ENCODE measurements at places on chromosomes 3 and 15.

DNA sequence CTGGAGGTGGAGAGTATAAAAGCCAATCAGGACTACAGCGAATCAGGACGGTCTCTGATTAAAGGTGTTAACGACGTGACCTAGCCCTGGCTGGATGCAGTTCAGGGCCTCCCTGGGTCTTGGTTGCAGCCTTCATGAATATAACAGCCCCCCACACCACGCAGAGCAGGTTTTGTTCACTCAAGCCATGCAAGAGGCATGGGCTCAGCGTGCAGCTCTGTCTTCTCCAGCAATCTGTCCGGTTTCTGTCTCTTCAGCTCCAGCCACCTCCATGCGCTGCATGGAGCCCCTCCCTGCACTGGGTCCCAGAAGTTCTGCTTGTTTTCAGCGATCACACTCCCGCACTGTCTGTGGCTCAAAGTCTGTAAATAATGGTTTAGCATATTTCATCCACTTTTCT lies 57.1 kb upstream of the CHRNA7 start:
- no peak for ATAC-seq

- no peak for ATAC-seq
These were observed 26.3 kb downstream of the B3GNT5 start for GRCh38 chr3:183279371-183279770.

DNA sequence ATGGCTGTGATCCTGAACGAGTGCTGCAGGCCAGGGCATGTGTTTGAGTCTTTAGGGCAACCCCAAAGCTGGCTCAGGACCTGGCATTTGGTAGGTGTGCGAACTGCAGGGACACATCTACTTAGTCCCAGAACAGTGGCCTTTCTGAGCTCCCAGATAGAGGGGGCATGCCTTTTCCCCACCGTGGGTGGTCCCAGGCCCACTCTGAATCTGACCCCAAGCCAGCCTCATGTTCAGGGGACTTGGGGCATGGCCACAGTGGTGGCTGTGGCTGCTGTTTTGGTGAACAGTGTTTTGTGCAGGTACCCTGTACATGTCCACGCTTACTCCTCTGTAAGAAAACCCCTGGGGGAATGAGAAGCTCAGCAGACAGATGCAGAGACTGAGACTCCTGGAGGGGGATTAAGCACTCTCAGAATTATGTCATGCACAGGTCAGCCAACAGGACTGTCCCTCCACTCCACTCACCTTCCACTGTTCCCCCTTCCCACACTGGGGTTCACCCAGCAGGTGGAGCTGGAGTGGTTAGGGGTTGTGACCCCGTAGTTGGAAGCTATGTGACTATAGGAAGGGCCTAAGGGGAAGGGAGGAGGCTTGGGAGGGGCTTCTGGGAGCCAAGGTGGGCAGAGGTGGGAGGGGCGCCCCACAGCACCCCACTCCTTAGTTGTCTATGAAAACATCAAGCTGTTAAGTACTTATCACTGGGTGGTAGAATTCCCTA lies 16.4 kb downstream of the ESYT3 start:
- ATAC-seq: no peak

GRCh38 chr15:65394280-65394789 lies 16.5 kb upstream of the IGDCC3 start:
- ATAC-seq: no peak

- ATAC-seq: no peak
These were observed 51.7 kb downstream of the UBP1 start for GRCh38 chr3:33388374-33389100.

DNA sequence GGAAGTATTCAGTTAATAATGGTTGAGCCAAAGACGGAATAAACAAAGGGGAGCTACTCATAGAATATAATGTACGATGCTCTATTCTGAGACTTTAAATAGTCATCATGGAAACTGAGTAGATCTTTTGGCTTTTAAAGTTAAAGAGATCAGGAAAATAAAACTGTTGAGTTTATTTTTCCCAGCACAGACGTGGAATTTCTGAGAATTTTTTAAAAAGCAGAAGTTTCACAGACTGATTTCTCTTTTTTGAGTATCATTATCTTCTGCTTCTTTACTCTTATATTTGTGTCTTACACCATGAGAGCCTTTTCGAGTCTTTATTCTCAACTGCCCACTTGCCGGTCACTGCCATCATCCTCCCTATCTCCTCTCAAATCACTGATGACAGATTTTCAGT lies 13.2 kb downstream of the P2RY14 start:
- ATAC-seq: no peak

- ATAC-seq: no peak
These were observed 25.3 kb downstream of the PTPN23 start for GRCh38 chr3:47405820-47406761.

DNA sequence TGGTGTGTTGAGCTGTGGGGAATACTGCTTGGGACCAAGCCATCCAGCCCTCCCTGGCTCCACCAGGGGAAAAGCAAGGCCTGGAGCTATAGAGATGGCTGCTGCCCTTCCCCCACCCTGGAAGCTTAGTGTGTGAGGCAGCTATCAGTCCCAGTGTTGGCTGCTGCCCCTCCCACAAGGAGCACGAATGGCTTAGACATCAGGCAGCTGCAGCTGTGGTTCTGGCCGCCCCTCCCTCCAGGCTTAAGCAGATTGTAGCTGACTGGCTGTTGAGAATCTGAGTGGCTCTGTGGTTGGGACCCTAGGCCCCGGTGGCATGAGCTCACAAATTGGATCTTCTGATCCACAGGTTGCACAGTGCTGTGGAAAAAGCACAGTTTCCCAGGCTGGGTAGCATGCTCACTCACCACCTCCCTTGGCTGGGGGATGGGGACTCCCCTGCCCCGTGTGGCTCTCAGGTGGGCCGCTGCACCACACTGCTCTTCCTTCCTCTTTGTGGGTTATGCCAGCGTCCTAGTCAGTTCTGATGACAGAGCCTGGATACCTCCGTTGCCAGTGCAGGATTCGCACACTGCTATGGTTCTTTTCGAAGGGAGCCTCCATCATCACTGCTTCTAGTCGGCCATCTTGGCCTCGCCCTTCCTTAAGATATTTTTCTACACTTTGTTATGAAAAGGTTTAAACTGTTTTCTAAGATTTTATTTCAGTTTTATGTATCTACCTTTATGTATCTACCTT lies 21.2 kb upstream of the SUCNR1 start:
- ATAC-seq: no peak

DNA sequence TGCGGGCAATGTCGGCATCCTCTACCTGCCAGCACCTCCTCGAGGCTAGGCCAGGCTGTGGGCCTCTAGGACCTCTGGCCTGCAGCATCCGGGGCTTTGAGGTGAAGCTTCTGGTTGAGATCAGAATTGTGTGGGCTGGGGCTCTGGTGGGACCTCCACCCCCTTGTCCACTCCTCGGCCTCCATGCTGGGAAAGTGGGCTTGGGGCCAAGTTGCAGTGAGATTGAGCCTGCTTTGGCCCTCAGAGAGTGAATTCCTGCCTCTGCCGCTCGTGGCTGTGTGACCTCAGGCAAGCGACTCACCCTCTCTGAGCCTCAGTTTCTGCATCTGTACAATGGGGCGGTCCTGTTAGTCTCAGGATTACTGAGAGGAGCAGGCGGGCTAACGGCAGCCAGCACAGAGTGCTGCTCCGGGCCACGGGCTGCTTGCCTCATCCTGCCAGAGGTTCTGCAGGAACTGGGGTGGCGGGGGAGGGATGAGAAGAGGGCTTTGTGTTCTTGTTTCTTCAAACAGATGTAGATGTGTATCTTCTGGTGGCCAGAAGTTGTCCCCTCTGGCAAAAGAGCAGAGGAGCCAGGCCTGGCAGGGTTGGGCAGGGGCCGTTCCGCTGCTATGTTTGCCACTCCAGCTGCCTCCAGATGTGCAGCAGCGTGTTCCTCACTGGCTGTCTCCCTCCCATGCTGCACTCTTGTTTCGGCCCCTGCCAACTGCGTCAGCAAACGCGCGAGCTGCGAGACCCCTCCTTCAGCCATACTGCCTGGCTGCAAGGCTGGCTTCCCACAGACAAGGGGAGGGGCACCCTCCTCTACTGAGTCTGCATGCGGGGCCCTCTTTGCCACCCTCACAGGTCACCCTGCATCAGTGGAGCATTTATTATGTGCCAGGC lies 33.7 kb downstream of the FBLN2 start:
- no peak for ATAC-seq

DNA sequence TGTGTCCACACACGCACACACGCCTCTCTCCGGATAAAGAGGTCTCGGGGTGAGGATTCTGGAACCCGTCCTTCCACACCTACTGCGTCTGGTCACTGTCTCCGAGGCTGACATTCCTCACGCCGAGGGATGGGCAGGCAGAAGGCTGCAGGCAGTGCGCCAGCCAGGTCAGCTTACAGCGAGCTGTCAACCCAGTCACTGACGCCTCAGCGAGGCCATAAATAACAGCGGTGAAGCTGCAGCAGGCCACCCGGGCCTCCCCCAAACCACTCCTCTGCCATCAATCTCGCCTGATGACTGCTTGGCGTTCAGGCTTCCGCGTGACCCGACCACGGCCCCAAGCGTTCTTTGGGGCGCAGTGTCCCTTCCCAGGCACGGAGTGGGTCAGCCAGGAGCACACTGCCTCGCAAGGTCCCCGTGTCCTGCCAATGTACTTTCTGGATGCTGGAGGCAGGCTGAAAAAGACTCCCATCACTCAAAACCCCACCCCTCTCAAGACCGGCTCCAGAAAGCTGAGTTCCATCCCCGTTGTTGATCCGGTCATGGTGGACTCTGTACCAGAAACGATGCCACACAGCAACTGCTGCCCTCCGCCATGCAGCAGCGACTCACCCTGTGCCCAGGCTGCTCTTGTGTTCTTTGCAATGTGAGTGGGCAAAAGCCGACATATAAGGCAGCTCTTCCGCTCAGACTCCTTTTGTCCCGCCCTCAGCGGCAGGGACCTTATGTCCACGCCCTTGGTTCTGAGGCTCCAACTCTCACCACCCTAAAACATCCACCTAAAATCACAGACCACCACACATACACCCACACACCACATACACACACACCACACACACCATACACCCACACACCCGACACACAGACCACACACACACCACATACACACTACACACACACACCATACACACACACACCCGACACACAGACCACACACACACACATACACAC lies 27.1 kb downstream of the CPN2 start:
- ATAC-seq: peak; percentile 89

- peak; percentile 83 for ATAC-seq
These were observed 87.0 kb upstream of the ALDH1L1 start for GRCh38 chr3:126267169-126267975.

DNA sequence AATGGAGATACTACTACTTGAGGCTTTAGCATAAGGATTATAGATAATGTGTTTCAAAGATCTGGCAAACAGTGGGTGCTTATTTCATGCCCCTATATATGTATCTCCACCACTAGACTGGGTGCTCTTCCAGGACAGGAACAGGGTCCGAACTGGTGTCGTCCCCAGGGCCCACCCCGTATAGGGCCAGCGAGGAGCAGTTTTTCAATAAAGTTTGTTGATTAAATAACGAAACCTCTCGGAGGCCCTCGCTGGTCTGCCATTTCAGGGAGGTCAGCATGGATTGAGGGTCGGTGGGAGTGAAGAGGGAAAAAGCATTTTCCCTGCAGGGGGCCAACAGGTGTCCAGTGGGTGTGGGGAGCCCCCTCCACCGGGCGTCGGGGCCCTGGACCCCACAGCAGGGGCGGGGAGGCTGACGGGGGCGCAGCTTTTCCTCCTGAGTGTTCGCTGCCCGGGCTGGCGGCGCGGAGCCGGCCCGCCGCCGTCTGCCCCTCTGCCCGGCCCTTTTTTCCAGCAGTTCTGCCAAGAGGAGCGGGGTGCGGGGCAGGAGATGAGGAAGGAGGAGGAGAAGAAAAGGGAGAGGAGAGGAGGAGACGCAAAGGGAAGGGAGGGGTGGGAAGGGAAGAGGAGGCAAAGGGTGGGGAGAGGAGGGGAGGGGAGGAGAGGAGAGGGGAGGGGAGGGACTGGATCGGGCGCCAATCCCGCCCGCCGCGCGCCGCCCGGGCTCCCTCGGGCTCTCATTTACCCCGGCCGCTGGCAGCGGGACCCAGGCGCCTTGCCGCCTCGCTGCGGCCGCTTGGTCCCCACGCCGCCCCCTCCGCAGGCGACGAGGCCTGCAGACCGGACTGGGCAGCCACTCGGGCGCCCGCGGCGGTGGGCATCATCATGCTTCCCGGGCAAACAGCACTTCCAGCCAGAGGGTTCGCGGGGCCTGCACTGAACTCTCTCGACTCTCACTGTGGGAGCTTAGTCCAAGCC lies 66.3 kb downstream of the ISG20 start:
- peak; percentile 72 for ATAC-seq

- ATAC-seq: no peak
These were observed 14.0 kb downstream of the SMAD6 start for GRCh38 chr15:66715720-66716655.

GRCh38 chr3:102673271-102674115 lies 238.7 kb downstream of the ZPLD1 start:
- peak; percentile 55 for ATAC-seq

DNA sequence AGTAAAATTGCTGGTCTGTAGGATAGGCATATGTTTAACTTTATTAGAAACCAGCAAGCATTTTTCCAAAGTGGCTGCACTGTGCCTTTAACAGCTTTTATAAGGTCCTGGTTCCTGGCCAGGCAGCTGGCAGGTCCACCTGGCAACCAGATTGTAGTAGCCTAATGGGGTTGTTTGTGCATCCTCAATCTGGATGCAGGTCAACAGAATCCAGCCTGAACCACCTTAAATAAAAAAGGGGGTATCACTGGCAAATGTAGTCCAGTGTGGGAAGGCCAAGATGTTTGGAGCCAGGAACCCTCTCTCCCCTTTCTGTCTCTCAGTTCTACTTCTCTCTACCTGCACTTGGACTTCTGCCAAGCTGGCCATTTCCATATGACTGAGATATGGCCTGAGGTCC lies 200.3 kb downstream of the ZNF621 start:
- ATAC-seq: no peak

- ATAC-seq: no peak
These were observed 16.0 kb downstream of the NEK10 start for GRCh38 chr3:27353221-27353620.

DNA sequence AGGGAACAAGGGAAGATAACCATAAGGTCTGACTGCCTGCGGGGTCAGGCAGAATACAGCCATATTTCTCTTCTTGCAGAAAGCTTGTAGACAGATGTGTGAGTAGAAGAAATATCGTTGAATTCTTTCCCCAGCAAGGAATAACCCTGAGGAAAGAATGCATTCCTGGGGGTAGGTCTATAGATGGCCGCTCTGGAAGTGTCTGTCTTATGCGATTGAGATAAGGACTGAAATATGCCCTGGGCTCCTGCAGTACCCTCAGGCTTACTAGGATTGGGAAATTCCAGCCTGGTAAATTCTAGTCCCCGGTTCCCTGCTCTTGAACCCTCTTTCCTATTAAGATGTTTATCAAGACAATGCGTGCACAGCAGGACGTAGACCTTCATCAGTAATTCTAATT lies 15.8 kb upstream of the SST start:
- no peak for ATAC-seq

DNA sequence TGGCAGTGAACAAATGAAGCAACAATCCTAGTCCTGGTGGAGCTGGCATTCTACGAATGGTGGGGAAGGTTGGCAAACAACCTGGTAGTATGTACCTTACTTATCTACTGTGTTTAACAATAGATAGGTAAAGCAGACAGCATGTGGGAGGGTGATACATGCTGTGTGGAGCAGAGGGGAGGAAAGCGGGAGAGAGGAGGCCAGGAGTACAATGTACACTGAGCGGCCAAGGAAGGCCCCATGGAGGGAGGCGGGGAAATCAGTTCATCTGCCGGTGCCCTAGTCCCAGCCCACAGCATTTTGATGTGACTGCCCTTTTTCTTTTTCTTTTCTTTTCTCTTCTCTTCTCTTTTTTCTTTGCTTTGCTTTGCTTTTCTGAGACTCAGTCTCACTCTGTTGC lies 5.3 kb upstream of the RHCG start:
- ATAC-seq: no peak
